NCI-H2029 treated with DMSO at 0.1 percent for 48 hours (cell line): ENCODE measurements at places on chromosomes 1 and 21.

- DNase-seq, result no peak
Measured at GRCh38 chr1:180187626-180188025, 33.0 kb downstream of the QSOX1 start.

DNA sequence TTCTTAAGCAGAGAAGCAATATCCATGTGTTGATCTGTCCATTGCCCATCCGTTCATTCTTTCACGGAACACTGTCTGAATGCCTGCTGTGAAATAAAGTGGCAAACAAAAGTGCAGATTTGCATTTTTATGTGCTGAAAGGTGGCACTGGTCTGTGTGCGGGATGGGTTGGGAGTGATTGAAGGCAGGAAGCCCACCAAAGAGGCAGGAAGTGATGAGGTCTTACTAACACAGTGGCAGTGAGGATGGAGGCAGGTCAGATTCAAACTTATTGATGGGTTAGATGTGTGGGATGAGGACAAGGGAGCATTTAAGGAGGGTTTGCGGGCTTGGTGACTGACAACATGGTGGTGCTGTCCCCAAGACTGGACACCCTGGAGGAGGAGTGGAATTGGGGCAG lies 8.3 kb downstream of the PTPRF start:
- DNase-seq, result no peak

DNA sequence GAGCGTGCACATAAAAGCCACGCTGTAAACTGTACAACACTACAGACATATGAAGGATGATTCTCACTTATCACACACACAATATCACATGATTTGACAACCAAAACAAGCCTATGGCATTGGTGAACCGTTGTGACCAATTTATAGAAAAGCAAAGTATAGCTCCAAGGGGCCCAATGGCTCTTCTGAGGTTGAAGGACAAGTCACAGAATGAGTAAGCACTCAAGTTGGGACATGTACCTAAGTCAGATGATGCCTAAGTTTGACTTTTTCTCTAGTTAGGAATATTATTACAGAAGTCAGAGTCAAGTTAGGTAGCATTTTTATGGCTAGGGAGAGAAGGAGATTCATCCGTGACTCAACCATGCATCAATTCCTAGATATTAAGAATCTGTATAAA lies 45.7 kb downstream of the PLPP3 start:
- no peak for DNase-seq

GRCh38 chr1:112618114-112618720 lies 724 bp downstream of the ST7L start:
- DNase-seq, result no peak

DNA sequence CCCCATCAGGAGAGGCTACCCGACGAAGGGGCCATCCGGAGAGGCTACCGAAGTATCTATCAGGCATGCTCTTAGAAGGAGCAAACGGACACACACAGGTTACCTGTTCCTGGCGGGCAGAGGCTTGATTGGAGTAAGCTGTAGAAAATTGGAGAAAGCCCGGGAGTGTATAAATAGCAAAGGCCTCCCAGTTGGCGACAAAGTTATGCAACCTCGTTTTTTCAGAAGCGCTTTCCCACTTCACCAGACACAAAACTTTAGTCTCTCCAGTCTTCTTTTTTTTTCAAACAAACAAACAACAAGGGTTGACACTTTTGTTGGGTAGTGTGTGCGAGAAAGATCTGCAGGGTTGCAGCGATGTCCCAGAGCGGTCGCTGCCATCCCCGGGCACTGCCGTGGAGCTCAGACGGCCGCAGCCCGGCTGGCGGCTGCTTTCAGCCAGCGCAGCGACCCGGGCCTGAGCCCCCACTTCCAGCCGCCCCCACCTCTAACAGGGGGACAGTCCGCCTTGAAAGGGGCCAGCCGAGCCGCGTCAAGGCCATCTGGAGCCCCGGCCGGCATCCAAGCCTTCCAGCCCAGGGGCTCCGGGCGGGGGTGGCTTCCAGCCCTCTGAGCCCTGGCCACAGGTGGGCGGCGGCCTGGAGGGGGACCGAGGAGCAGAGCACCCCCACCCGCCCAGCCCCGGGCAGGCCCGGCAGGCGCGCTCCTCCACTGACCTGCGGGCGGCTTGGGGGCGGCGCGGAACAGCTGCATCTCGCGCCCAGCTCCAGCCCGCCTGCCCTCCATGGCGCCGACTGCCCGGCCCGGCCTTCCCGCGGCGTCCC lies 616 bp downstream of the MCOLN3 start:
- no peak for DNase-seq

DNA sequence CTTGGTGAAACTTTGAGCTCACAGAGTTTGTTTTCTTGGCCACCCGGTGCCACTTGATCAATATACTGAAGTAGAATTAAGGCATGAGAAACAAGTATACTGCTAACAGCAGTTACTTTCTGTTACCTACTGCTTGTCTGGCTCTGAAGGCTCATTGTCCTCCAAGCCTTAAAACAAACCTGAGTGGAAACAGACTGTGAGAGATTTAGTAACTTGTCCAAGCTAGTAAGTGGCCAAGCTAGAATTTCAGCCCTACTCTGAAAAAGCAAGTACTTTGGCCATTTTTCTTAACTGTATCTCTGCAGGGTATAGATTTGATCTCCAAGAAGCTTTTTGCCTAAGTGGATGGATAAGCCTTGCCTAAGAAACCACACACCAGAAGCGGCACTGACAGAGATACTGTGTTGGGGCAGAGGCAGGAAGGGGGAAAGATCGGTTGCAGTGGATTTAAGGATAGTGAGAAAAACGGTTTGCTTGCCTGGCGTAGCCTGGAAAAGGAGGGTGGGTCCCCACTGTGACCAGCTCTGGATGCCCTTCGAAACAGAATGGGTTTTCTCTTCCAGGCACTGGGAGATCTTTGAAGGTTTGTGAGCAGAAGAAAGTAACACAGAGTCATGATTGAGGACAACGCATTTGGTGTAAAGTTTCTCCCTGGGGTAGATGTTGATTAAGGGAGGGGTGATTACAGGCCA lies 2.1 kb upstream of the MACO1 start:
- no peak for DNase-seq

GRCh38 chr21:33302796-33303195 lies 22.0 kb upstream of the IFNAR1 start:
- DNase-seq, result no peak

DNA sequence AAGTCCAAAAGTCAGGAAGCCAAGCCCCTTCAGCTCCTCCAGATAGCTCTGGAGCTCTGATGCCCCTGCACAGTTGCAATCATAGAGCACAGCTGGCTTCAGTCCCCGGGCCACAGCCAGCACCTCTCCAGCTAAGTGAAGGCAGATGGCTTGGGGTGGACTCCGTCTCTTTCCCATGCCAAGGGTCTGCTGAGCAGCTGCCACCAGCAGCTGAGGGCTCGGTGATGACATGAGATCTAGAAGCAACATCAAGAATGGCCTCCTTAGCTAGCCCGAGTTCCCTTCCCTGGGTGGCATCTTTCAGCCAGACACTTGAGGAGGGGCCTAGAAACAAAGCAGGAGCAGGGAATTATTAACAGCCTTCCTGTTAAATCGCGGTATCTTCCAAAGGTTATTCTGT lies 973 bp downstream of the C1orf74 start:
- no peak for DNase-seq

DNA sequence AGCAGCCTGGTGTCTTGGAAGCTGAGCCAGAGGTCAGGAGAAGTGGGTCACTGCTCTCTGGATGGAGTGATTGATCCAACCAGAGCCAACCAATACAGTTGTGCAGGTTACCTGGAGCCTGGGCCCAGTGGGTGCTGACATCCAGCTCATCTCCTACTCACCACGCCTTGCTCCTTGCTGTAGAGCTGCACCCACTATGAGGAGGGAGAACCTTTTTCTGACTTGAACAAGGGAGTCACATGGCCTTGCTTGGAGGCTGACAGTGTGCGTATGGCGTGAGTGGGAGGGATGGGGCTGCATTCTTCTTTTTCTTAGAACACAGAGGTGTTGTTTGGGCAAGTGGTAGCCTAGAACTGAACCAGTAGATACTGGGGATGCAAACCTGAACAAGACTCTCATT lies 201.1 kb upstream of the LMO4 start:
- DNase-seq, result no peak

GRCh38 chr1:224745924-224746323 lies 129.8 kb downstream of the CNIH3 start:
- no peak for DNase-seq
